ENCODE measurements at places on chromosomes 16 and 17.
A peak's percentile ranks its signal among the peaks of the same experiment; 100 is the strongest.

GRCh38 chr16:1002399-1003166 lies 21.0 kb downstream of the SOX8 start:
- DNase-seq = peak; percentile 46

DNA sequence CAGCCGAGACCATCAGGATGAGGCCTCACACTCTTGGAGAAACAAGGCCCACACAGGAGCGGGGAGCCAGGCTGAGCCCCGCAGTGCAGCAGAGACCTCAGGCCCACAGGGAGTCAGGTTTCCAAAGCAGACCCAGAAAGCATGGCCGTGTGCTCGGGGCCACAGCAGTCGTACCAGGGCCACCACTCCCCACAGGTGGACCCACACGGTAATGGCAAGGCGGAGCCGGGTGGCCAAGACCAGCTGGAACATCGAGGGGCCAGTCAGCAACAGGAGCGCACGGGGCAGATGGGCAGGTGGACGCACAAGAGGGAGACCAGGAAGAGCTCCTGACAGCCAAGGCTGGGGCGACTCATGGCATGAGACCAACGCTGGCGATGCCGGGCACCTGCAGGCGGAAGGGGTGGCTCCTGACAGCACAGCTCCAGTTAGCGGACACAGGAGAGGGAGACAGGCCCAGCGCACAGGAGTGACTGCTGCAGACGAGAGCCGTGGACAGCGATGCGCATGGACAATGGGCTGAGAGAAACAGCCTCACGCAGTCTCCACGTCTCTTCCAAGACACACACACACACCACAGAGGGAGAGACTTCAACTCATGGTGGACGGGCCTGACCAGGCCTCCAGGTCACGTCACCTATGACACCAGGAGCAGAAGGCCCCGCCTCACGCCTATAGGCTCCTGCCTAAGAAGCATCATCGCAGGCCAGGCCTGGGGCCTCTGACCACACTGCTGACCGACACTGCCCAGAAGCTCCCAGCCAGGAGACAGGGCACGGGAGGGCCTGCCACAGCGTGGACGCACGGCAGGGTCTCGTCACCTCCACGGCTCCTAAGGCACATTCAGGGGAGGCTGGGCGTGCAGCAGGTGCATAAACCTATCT lies 58.6 kb downstream of the ZNF778 start:
- no peak for DNase-seq

- DNase-seq = no peak
Measured at GRCh38 chr17:43609613-43610385, 51.9 kb downstream of the MEOX1 start.

DNA sequence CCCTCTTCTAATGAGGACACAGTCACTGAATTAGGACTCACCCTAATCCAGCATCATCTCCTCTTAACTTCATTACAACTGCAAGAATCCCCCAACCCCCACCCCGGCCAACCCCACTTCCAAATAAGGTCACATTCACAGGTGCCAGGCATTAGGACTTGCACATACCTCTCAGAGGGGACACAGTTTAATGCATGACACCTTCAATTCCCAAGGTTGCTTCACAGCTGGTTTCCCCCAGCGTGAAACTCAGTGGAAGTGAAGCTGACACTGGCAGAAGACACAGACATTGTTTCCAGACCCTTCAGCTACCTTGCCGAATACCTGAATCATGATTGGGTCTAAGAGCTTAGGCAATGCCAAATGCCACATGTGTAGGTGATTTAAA lies 217.0 kb upstream of the DYNLRB2 start:
- no peak for DNase-seq

DNA sequence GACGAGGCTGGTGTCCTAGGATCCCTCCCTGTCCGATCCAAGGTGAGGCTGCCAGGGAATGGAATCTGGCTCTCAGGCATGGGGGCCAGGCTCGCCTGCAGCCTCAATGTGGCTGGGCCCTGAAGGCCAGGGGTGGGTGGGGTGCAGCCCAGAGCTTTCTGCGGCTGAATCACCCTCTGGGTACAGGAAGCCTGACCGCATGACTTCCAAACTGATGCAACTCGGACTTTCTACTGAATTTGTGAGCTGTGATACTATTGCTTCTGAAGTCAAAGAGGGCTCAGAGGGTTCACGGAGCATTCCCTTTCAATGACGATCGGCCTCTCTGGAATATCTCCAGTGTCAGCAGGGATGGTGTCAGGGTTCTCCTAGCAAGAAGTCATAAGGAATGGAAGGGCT lies 123.7 kb downstream of the METRNL start:
- DNase-seq = no peak

GRCh38 chr17:15926039-15926740 lies 18.7 kb upstream of the ADORA2B start:
- no peak for DNase-seq

DNA sequence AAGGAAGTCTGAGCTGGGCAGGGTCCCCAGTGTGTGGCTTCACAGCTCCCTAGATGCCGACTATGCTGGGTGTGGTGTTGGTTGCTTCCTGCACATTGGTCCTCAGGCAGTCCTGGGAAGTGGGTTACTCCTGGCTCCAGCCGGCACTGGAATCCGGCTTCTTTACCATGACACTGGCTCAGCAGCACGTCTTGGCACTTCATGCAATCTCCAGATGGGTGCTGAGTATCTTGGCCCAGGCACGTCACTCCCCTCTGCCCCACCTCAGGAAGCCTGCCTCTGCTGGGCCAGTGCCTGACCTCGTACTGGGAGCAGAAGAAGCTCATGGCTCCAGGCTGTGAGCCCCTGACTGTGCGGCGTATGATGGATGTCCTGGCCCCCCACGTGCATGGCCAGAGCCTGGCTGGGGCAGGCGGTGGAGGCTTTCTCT lies 24.5 kb downstream of the FCSK start:
- no peak for DNase-seq

- DNase-seq = no peak
Measured at GRCh38 chr17:9432134-9432885, 143.3 kb downstream of the STX8 start.

DNA sequence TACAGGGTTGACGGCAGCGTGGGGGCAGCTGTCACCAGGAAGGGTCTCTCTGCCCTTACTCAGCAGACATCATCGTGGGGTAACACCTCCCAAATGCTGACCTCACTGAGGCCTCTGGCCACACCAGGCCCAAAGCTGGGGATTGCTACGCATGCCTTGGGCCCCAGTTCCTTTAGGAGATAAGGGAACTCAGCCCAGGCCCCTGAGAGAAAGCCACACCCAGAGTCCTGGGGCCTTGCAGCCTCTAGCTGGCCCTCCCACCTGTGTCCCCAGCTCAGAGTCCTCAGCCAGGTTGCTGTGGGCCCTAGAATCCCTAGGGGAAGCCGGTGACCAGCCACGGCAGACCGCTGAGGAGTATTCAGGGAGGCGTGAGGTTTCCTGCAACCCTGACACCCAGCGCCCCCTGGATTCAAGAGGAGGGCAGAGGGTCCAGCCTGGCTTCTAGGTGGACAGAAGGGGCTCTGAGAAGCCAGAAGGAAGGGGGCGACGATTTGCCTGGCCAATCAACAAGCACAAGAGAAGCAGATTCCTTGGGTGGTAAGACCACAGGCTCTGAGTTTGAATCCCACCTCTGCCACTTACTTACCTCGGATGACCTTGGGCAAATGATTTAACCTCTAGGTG lies 10.3 kb upstream of the GINS2 start:
- DNase-seq = no peak

GRCh38 chr17:17710355-17710727 lies 29.1 kb downstream of the RAI1 start:
- no peak for DNase-seq
